Left ventricle myocardium superior (tissue), 1 donor: ENCODE measurements at places on chromosomes 7 and 10. TPM values are rescaled to one million over a fixed set of nuclear protein-coding genes. Genes with fewer than 3 reads are reported as not detected.

PON1 gene
- total RNA-seq = not detected

DNA sequence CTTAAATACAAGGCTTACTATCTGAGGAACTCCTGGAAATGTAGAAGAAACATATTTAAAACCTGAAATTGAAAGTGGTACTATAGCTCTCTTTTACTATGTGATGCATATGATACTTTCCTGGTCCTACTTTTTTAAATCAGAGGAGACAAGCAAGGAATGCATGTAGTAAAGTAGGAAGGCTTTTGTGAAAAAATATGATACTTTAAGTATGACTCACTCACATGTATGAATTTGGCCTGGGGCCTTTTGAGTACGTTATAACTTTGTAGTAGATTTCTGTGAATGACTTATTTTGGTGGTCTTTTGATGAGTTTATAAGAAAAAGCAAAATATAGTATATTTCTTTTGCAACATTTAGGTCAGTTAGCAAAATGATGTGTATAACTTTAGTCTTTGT, 53.8 kb downstream of the TAX1BP1 start:
- no peak for DNase-seq

GRCh38 chr7:5595545-5596045, 172.0 kb upstream of the TNRC18 start:
- DNase-seq = no peak

DNA sequence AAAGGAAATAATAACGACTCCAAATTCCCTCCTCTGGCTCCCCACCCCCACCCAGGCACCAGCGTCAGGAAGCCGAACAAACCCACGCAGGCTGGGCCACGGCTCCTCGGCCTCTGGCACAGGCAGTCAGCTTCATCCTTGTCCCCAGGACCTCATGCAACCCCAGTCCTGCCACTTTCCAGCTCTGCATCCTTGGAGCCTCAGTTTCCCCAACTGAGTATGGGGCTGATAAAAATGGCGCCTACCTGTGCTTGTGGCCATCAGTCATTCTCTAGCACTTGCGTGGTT, 137.1 kb downstream of the RGS10 start:
- no peak for DNase-seq

PRSS2 gene
- not detected for total RNA-seq

- no peak for DNase-seq
Measured at GRCh38 chr10:52993109-52993508, 220.5 kb upstream of the MBL2 start.

DNA sequence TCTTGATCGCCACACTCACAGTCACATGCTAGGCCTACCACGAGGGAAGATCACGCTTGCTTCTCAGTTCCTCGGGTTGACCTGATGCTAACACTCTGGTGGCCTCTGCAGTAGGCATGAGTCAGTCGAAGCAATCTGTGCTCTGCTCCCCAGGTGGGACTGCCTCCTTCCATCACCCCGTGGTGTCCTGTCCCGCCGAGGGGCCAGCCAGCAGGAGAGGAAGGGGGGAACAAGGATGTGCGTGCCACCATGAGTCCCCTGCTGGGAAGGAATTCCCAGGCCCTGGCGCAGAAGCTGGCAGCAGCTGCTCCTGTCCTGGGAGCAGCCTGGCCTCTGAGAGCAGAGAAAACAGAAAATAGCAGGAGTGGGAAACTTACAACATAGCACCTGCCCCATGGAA, 695.0 kb upstream of the NRP1 start:
- DNase-seq = no peak
